ENCODE measurements at places on chromosomes 2 and 18.

DNA sequence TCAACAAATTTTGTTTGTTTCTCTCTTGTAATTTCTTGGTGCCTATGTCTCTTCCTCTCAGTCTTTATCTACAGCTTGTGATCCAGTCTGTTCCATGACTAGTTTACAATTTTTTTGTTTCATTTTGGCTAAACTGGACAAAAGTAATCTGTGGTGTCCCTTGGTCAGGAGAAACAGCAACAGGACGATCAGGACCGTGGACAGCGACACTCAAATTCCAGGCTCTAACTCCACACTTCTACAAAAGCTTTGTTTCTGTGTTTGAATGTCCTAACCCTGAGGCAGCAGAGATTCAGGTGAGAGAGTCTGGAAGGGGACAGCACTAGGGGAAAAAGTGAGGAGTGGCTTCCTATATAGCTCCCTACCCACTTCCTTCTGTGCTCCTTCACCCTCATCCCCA lies 593.3 kb upstream of the FANCL start:
- DNase-seq, result no peak

DNA sequence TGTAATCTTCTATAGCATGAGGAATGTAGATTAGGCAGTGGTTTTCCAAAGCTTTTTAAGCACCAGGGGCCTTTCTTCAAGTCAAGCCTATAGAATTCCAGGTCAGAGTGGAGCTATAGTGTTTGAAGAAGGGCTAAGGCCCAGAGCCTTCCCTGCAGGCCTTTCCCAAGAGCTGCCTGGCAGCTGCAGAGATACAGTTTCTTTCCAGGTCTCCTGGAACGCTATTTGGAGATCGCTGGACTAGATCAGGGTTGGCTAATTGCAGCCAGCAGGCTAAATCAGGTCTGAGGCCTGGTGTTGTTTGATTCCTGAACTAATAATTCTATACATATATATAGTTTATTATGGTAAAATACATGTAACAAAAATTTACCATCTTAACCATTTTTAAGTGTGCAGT lies 319.0 kb upstream of the SPRED2 start:
- no peak for DNase-seq

DNA sequence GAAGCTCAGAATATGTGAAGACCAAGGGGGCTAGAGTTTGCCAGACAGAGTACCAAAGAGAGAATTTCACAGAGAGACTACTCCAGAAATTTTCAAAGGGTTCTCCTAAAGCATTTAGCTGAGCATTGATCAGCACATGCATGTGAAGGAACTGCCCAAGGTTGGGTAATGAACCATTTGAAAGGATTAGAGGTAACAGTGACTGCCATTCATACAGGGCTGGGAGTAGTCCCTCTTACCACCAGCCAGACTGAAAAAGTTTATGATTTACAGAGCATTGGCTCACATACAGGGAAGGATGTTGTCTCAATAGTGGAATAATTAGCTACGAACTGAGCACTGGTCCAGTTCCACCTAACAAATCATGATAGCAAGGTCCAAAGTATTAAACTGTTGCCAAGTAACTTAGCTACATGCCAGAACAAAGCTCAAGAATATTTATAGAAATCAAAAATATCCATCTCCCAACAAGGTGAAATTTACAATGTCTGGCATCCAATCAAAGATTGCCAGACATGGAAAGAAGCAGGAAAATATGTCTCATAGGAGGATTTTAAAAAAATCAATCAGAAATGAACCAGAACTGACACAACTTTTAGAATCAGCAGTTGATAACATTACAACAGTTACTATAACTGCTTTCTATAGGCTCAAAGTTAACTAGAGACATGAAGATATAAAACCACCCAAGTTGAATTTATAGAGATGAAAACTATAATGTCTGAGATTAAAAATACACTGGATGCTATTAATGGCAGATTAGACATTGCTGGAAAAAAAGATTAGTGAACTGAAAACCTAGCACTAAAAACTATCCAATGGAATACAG lies 25.7 kb upstream of the RNF103 start:
- no peak for DNase-seq

DNA sequence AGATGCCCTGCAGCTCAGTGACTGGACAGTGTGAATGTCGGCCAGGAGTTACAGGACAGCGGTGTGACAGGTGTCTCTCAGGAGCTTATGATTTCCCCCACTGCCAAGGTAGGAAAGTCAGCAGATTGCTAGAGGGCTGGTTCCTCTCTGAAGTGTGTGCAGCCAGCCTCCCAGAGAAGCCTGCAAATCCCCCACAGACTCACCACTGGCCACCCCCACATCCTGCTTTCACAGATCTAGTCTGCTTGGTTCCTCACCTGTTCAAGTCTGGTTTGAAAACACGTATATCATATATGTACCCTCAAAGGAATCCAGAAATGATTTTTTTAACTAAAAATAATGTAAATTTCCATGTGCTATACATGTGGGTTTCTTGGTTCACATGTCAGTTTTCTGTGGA lies 121.1 kb downstream of the LAMA3 start:
- DNase-seq, result no peak

All from effector CD4-positive, alpha-beta T cell (primary cell).